ENCODE measurements at places on chromosomes 1 and 21.

DNA sequence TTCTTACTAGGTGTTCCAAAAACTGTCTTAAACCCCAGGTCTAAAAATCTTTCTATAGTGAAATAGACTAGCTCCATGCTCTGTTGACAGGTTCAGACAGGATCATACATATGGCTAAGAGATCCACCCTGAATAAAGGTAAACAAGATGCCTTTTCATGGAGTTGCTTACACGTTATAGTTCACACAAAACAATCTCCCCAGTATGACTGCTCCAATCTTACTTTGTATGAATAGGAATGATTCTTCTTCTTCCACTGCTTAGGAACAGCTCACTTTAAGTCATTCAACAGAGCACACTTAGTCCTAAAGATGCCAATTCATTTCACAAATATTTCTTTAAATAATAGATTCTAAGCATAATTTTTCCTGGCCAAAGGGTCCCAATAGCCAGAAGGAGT is 16.0 kb downstream of the ELK4 start:
- no peak for DNase-seq

GRCh38 chr1:11978301-11978700 is 1.9 kb upstream of the MFN2 start:
- DNase-seq = no peak

- no peak for DNase-seq
Observed at GRCh38 chr1:40314721-40315238, 2.3 kb downstream of the COL9A2 start.

- DNase-seq = no peak
Observed at GRCh38 chr1:159181328-159182024, 10.1 kb downstream of the CADM3 start.

All from cortex of kidney (tissue), 1 donor.